ENCODE measurements at places on chromosomes 2 and 18.

- DNase-seq, result no peak
Observed at GRCh38 chr18:22542406-22542835, 124.7 kb upstream of the CTAGE1 start.

GRCh38 chr2:223404616-223405015, 197.5 kb downstream of the SCG2 start:
- no peak for DNase-seq

DNA sequence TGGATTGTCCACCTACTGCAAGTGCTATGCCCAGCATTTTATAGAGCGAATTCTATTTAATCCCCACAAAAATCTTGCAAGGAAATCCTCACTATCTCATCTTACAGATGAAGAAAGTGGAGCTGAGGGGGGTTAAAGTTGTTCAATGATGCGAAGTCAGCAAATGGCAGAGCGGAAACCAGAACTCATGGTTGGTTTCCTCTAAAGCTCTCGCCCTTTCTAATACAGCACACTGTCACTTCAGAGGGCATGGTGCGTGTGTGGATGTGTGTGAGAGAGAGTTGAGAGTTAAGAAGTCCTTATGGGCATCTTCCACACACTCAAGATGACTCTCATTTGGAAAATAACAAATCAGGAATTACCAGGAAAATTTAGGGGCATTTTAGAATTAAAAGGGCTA, 78.4 kb downstream of the TGFA start:
- no peak for DNase-seq

DNA sequence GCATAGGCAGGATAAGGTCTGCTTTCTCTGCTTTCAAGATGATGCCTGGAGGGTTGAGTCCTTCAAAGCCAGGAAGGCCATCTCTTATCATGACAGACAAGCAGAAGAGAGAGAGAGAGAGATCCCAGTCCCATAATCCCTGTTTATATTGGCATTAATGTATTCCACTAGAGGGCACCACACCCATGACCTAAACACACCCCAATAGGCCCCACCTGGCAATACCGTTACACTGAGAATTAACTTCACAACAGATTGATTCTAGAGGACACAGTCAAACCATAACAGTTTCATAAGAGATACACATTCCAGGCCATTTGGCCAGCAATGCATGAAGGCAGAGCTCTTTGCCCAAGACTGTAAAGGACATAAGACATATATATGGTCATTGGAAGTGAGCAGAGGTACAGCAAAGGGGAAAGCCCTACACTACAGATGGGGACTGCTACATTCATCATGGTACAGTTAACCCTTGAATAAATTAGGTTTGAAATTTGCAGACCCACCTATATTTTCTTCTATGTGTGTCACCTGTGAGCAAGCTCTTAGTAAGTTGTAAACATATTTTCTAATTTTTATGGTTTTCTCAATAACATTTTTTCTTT, 1516.1 kb downstream of the RPIA start:
- DNase-seq, result no peak

DNA sequence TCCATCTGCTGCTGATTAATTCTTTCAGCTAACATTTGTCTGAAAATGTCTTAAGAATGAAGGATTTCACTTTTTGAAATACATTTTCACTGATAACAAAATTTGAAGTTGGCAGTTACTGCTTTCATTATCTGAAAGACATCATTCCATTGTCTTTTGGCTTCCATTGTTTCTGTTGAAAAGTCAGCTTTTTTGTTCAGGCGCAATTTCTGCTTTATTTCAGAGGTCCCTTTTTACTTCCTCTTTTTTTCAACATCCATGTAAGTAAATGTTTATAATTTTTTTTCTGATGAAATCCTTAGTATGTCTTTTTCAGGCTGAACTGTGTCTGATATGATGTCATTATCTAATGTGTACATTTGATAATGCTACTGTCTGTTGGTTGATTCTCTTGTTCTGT, 184.2 kb downstream of the RND3 start:
- no peak for DNase-seq

Measured in Panc1 (cell line).